ENCODE measurements at places on chromosomes 3 and 15.

DNA sequence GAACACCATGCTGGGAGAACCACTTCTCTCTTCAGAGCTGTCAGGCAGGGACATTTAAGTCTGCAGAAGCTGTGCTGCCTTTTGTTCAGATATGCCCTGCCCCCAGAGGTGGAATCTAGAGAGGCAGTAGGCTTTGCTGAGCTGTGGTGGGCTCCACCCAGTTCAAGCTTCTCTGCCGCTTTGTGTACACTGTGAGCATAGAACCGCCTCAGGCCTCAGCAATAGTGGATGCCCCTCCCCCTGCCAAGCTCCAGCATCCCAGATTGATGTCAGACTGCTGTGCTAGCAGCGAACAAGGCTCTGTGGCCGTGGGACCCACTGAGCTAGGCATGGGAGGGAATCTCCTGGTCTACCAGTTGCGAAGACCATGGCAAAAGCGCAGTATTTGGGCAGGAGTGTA lies 121.6 kb downstream of the NFKBIZ start:
- H3K27ac ChIP-seq, result no peak overlapping the region
- peaks cover 3% of the 10 kb centered on the region for H3K36me3 ChIP-seq
- DNase-seq, result no peak
- H3K27me3 ChIP-seq, result peaks cover 5% of the 10 kb centered on the region
- peaks cover 4% of the 10 kb centered on the region for H3K4me1 ChIP-seq
- H3K4me3 ChIP-seq, result no peak overlapping the region

- no peak for DNase-seq
- H3K27me3 ChIP-seq, result peaks cover 3% of the 10 kb centered on the region
- no peak overlapping the region for H3K4me3 ChIP-seq
Measured at GRCh38 chr3:64832098-64832497, 144.3 kb upstream of the ADAMTS9 start.

- H3K4me3 ChIP-seq, result no peak overlapping the region
- DNase-seq, result no peak
- no peak overlapping the region for H3K27ac ChIP-seq
- no peaks in the 10 kb centered on the region for H3K36me3 ChIP-seq
Measured at GRCh38 chr3:194688200-194688740, 2.6 kb downstream of the FAM43A start.

GRCh38 chr15:92990031-92990430 lies 89.9 kb downstream of the CHD2 start:
- no peaks in the 10 kb centered on the region for H3K27me3 ChIP-seq
- no peaks in the 10 kb centered on the region for H3K4me1 ChIP-seq
- no peak for DNase-seq
- no peak overlapping the region for H3K4me3 ChIP-seq
- H3K36me3 ChIP-seq, result peaks cover 44% of the 10 kb centered on the region
- peak overlapping the region; percentile 19 for H3K27ac ChIP-seq
